ENCODE measurements at places on chromosomes 5 and 9.

DNA sequence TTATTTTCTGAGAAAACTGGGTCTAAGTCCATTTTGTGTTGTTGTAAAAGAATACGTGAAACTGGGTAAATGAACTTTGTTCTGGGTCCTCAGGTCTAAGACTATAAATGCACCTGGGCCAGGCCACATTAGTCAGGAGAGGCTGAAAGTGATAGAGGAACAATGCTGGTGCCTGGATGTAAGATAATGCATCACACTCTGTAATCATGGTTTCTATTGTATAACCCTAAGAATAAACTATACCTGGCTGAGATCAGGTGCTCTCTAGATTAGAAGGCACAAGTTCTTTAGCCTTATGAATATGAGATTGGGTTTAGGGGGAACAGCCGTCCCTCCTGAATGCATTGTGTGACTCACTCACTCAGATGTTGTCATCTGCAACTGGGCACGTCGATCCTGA, 675.5 kb downstream of the HTR1A start:
- no peak for DNase-seq

- DNase-seq = no peak
Measured at GRCh38 chr5:157241483-157241882, 24.4 kb upstream of the CYFIP2 start.

DNA sequence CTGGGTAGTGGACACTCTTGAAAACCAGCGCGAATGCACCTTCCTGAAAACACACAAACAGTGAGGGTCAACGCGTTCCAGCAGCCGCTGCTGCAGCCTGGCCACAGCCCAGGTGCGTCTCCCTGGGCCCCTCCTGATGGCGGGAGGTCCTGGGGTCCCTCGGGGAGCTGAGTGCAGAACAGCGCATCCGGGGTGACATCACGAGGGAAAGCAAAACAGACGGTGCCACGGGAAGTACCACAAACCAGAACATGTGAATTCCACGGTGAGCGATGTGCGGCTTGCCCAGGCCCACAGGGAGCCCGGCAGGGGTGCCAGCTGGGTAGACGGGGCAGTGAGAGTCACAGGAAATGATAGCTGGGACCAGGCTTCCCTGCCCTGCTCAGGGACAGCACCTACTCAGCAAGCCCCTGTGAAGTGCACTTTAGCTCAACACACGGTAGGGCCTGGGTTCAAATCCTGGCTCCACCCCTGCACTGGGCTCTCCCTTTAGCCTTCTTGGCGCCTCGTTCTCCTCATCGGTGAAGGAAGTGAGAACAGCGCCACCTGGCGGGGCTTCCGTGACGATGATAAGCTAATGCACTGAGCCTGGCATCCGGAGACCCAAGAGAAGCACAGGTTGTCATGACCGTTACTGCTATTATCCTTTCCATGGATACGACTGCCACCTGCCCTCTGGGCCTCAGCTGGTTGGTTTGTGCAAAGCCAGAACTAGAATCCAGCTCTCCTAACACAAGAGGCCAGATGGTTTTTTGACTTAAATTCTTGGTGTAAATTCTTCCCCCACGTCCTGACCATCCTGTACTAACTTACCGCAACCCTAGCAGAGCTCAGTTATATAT, 24.6 kb downstream of the GFPT2 start:
- no peak for DNase-seq

DNA sequence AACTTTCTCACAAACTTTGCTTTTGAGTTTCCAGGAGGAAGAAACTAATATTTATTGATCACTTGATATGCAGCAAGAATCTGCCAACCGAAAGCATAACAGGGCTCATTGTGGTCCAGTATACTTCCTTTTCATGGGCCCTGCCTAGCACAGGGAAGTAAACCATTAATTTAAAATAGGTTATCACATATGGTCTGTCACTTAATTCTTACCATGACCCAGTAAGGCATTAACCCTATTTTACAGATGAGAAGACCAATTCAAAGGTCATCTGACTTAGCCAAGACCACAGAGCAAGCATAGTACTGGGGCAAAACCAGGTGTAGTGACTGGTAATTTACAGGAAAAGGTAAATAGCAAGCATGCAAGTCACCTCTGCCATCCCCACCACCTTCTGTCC, 336.9 kb upstream of the DMAC1 start:
- no peak for DNase-seq

DNA sequence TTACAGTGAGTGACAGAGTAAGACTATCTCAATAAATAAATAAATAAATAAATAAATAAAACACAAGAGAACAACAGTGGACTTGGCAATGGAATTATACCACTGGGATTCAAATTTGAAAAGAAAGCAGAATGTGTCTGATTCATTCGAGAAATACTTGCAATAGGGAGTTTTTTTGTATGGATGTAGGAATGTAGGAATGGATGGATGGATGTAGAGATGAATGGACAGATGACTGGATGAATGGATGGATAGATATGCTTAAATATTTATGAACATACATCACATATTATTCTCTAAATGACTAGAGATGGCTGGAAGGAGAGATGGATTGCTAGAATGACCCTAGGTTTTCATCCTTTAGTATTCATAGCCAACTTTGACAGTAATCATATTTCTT, 22.0 kb upstream of the CEMIP2 start:
- no peak for DNase-seq
